Esophagus squamous epithelium (tissue), 5 donors: ENCODE measurements at places on chromosomes 1 and 21. TPM values are rescaled to one million over a fixed set of nuclear protein-coding genes. Genes with fewer than 3 reads are reported as not detected.

AMY2A gene
- not detected for total RNA-seq

NHLH1 gene
- not detected for total RNA-seq

PMF1 gene
- 64.9 TPM for total RNA-seq

DNA sequence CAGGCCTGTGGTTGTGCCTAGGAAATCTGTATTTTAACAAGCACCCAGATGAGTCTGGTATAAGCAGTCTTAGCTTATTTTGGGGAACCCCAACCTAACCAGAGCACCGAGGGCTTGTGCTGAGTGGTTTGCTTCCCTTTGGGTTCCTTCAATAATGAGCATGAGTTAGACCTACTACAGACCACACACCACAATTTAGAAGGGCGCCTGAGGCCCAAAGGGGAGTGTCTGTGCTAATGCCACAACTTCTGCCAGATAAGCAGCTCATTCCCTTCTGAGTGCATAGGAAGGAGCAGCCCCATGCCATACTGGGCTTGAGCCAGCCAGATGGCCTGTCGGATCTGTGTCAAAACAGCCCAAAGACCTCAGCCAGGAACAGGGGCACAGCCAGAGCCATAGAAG lies 15.4 kb upstream of the LSS start:
- no peak for DNase-seq

DNA sequence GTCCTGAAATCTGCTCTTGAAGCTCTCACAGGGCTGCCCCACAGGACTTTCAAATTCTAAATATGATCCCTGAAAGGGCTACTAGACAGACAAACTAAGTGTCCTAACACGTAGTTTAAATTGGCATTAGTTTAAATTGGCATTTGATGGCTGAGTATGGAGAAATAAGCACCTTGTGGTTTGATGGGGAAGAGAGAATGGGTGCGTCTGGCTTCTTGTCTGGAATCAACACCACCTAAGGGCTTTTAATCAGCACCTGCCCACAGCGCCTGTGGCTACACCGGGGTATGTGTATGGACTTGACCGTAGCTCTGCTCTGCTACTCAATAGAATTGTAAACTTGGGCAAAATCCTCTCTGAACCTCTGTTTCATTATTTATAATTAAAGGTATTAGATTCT lies 5.7 kb upstream of the LAMB3 start:
- no peak for DNase-seq

GRCh38 chr1:238404481-238404880 lies 513.8 kb upstream of the ZP4 start:
- no peak for DNase-seq

- no peak for DNase-seq
These were observed 12.5 kb downstream of the CYYR1 start for GRCh38 chr21:26560612-26561011.

HCRTR1 gene
- total RNA-seq = not detected

GRCh38 chr1:10132852-10133251 lies 77.5 kb upstream of the KIF1B start:
- no peak for DNase-seq

GRCh38 chr1:21955058-21955457 lies 17.9 kb upstream of the HSPG2 start:
- DNase-seq = no peak

GRCh38 chr1:236489710-236490377 lies 33.9 kb upstream of the LGALS8 start:
- DNase-seq = no peak

OR10K2 gene
- total RNA-seq = not detected

GRCh38 chr1:12188115-12188514 lies 21.3 kb downstream of the TNFRSF1B start:
- DNase-seq = no peak

- DNase-seq = no peak
These were observed 3.4 kb downstream of the S100A16 start for GRCh38 chr1:153609585-153609907.

- no peak for DNase-seq
These were observed 138.1 kb upstream of the HMCN1 start for GRCh38 chr1:185595835-185596667.

GRCh38 chr1:35883635-35884101 lies 659 bp downstream of the AGO1 start:
- DNase-seq = no peak

DNA sequence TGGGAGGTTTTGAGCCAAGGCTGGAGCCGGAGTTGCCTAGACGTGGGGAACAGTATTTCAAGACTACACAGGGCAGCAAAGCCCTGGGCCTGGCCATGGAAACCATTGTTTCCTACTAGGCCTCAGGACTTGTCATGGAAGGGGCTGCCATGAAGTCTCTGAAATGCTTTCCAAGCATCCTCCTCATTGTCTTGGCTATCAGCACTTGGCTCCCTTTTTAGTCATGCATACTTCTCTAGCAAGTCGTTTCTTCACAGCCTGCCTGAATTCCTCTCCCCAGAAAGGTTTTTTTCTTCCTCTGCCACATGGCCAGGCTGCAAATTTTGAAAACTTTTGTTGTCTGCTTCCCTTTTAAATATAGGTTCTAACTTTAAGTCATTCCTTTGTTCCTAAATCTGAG lies 406.6 kb upstream of the TMPRSS15 start:
- DNase-seq = no peak

GRCh38 chr1:102566182-102566581 lies 542.1 kb downstream of the COL11A1 start:
- DNase-seq = no peak

- DNase-seq = no peak
These were observed 48.8 kb downstream of the RNF220 start for GRCh38 chr1:44453798-44454349.

DNA sequence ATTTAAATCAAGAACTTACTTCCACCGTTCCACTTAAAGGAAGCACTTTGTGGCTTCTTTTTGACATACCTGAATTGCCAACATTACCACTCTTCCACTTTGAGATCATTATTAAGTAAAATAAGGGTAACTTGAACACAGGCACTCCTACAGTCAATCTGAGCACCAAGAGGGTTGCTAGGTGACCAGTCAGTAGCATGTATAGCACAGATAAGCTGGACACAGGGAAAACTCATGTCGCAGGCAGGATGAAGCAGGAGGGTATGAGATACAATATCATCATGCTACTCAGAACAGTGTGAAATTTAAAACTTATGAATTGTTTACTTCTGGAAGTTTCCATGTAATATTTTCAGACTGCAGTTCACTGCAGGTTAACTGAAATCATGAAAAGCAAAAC lies 47.0 kb upstream of the RAP1GAP start:
- DNase-seq = no peak

TNNT2 gene
- 1.3 TPM for total RNA-seq

DNA sequence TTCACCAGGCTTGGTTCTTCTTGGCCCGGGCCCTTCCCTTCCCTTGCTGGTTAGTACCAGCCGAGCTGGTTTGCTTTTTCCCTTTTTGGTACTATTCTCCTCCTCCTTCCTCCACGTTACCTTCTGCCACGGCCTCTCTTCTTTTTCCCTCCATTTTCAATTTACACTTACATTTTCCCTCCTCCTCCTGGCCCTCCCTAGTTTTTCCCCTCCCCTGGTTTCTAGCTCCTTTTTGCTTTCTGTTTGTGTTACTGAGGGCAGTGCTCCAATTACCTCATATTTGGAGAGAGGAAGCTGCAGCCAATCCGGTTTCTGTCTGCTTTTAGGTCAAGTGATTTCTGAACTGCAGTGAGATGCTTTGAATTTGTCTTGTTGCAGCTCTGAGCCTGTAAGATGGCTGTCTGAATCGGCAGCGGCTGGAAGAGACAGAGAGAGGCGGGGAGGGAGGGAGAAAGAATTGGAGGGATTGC lies 63.7 kb downstream of the MACF1 start:
- DNase-seq = no peak

AJAP1 gene
- total RNA-seq = 4.0 TPM

GRCh38 chr1:193846876-193847604 lies 660.6 kb upstream of the B3GALT2 start:
- no peak for DNase-seq

- no peak for DNase-seq
These were observed 681 bp upstream of the UBXN10 start for GRCh38 chr1:20184997-20185833.

RIPK4 gene
- 57.0 TPM for total RNA-seq

CLDN19 gene
- total RNA-seq = 0.21 TPM

ADCY10 gene
- total RNA-seq = not detected

IFNAR2 gene
- total RNA-seq = 4.2 TPM

PDE4B gene
- total RNA-seq = 6.7 TPM

DNA sequence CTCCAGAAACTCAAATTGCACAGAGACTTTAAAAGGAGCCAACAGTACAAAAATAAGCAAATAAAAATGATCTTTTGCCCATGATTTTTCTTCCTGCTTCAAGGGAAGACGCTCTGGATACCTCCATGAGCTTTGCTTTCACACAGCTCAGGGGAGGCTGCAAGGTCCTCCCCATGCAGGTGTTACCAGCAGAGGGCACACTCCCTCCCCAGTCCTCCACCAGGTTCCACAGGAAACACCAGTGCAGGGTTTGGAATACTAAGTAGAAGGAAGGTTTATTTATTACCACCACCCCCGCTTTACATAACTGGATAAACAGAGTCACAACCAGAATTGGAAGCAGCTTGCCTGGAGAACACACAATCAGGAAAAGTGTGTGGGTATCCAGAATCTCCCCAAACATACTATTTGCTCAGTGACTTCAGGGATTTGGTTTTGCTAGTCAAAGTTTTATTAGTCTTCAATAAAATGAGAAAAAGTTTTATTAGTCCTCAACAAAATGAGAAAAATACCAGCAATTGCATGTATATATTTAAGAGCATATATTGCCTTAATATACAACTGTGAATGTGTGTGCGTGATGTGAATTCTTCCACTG lies 37.3 kb downstream of the HSD3B1 start:
- DNase-seq = no peak

DNA sequence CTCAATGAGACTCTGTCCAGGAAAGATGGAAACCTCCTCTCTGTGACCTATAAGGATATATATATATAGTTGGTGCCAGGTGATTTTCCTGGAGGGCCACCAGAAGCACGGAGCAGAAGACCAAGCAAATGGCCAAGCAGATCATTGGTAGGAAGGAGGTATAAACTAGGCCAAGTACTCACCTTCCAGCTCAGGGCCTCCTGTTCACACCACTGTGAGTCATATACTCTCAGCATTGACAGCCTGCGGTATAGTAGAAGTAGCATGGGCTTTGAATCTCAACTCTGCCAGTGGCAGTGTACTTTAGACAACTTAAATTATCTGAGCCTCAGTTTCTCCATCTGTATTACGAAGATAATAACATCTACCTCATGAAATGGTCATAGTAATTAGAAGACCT lies 15.4 kb downstream of the IL12RB2 start:
- DNase-seq = no peak

GRCh38 chr1:65942476-65942875 lies 149.8 kb downstream of the PDE4B start:
- no peak for DNase-seq

DNA sequence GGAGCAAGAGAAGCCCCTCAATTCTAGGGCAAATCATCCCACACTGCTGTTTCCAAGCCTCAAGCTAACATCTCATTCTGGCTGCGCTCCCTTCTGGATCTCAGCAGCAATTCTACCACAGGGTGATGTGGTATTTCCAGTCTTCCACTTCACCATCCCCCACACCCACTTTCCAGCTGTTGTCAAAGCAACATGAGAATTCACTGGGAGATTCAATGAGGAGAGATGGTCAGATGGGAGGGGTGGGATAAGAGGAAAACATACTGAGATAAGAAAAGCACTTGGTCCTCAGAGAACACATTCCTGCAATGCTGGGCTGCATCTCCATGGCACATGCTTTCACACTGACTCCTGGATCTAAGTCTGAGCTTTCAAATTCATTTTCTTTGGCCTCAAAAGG lies 47.3 kb upstream of the LRRC52 start:
- DNase-seq = no peak

GRCh38 chr1:21590934-21591333 lies 78.2 kb downstream of the RAP1GAP start:
- DNase-seq = no peak

EPHX1 gene
- 237 TPM for total RNA-seq

PHACTR4 gene
- total RNA-seq = 41.0 TPM

GSTM1 gene
- total RNA-seq = 299 TPM

GMEB1 gene
- 4.0 TPM for total RNA-seq

DNA sequence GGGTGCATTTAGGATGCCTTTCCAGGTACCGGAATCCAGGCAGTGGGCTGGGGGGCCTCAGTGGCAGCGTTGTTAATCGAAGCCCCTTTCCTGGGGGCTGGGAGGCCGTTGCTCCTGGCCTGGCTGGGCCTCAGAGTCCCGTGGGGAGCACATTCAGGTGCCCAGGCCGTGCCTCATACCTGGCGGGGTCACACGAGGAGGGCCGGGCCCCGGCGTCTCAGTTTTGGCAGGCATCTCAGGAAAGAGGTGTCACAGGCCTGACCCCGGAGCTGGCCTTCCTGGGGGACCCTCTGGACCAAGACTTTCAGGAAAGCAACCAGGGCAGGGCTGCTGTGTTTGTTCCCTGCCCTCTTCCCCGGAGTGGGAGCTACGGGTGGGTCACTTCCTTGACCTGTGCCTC lies 4.1 kb downstream of the NBL1 start:
- DNase-seq = no peak

DNA sequence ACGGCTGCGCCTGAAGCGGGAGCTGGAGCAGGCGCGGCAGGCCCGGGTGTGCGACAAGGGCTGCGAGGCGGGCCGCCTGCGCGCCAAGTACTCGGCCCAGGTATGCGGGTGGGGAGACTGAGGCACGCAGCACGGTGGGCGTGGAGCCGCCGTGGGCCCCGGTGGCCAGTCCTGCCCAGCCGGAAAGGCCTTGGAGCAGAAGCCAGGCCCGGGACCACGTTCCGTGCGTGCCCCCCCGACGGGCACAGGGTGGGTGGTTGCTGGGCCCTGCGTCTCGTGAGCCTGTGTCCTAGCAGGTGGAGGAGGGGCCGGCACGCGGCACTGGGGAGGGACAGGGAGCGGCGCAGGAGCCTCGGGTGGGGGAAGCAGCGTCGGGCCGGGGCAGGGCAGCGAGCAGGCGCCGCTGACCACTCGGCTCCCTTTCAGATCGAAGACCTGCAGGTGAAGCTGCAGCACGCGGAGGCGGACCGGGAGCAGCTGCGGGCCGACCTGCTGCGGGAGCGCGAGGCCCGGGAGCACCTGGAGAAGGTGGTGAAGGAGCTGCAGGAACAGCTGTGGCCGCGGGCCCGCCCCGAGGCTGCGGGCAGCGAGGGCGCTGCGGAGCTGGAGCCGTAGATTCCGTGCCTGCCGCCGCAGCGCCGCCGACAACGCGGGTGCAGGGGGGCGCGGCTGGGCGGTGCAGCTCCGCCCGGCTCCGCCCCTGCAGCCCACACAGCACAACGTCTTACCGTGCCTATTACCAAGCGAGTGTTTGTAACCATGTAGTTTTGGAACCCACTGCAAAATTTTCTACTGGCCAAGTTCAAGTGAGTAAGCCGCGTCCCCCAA lies 78.2 kb downstream of the SKI start:
- no peak for DNase-seq

DNA sequence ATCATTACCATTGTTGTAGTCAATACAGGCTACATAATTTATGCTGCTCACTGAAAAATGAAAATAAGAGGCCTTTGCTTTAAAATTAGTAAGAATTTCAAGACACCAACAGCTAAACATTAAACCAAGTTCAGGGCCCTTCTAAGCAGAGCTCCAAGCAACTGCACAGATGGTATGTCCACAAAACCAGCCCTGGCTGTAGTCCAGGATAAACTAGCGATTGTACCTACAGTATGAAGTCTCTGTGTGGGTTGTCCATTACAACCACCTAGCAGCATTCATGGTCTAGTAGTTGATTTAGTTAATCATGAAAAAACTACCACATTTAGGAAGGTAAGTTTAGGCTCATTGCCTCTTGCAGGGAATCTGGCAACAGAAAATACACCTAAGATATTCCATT lies 35.3 kb downstream of the CLCA4 start:
- DNase-seq = no peak

GRCh38 chr1:87329051-87329525 lies 408 bp downstream of the LMO4 start:
- DNase-seq = no peak

KLHDC7A gene
- 7.6 TPM for total RNA-seq

GRCh38 chr1:154430903-154431302 lies 25.8 kb downstream of the IL6R start:
- no peak for DNase-seq
